Fibroblast of skin of abdomen (primary cell): ENCODE measurements at places on chromosomes 12 and 14.

DNA sequence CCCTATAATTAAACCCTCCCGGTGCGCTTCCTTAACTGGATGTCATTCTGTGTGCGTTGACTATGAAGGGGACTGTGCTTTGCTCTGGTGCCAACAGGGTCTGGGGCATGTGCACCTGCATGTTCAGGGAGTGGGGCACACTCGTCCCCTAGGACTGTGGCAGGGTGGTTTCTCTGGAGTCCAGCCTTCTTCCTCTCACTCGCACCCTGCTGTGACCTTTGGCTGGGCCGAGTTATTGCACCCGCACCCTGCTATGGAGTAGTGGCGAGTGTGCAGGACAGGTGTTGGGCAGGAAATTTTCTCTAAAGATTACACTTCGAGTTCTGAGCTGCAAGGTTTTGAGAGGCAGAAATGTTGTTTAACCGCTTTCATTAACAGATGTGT, 138.9 kb downstream of the PLXNC1 start:
- DNase-seq: no peak

DNA sequence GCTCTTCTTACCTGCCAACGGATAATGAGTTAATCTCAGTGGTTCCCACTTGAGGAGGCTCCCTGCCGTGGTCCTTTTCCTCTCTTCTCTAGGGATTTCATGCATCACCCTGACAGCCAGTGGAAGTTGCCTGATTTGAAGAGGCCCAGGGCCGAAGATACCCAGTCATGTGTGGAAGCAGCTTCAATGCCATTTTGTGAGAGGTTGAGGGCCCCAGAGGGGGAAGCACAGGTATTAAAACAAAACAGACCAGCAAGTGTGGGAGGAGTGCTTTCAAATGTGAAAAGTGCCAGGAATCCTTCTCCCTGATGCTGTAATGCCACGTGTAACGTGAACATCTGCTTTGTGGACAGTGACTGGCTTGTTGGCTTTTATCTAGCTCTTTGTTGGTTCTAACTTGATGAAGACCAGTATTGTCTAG, 1.5 kb downstream of the TCP11L2 start:
- DNase-seq: no peak

- no peak for DNase-seq
Measured at GRCh38 chr12:131555197-131555846, 155.6 kb upstream of the SFSWAP start.

DNA sequence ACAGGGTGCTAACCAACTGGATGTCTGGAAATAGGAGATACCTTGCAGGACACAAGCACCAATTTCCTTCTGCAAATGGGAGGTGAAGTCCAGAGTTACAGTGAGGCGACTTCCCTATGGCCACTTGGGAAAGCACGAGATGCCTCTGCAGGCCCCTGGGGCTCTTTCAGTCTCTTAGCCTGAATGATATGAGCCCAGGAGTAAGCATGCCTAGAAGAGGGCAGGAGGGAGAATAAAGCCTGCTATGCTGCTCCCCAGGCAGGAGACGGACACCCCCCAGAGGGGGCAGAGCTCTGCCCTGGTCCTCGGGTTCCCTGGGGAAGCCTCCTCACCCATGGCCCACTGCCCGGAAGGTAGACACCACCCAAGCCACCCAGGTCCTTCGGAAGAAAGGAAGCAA, 105.1 kb downstream of the GCH1 start:
- no peak for DNase-seq

- no peak for DNase-seq
Measured at GRCh38 chr12:98719515-98720504, 74.7 kb downstream of the APAF1 start.

GRCh38 chr14:61752626-61753025, 9.6 kb upstream of the SNAPC1 start:
- DNase-seq: no peak
